ENCODE measurements at places on chromosomes 5 and 9.

DNA sequence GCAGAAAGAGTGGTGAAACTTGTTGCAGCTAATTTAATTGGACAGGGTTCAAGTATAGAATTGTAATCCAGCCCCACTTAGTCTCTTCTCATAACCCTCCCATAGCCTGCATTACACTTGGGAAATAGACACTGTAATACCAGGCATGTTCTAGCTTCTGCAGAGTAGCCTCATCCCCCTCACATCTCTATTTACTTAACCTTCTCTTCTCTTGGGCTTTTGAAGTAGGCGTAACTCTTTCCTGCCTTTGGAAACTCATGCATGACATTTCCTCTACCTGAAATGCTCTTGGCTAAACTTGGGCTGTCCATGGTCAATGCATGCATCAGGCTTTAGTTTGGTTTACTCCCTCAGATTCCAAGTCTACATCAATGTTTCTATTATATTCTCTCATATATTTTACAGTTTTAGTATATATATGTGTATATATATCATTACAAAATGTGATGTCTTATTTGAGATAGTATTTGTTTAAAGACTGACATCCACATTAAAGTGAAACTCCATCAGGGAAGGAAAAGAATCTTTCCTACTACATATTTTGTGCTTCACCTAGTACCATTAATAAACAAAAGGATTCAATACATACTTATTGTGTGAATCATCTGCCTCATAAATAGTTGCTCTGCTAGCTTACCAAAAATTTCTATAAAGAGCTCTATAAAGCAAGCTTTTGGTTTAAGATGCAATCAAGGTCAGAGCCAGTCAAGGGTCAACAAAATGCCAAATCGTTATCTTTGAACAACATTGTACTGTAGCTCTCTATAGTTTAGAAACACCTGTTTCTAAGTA is 1158.0 kb downstream of the MAT2B start:
- DNase-seq, result no peak

- DNase-seq, result no peak
These were observed 10.6 kb downstream of the TMEM250 start for GRCh38 chr9:136107953-136108647.

DNA sequence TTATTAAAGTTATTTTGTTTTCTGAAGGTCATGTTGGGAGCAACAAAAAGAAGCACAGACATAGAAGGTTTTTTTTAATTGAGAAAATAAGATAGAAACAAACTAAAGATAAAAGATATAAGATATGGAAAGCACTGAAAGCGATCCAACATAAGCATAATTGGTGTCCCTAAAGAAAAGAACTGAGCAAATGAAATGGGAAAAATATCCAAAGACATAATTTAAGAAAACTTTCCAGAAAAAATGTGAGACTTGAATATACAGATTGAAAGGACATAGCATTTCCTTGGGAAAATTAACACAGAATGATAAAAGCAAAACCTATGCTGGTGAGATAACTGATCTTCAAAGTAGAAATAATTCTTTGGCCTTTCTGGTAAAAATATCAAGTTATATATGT is 289.3 kb downstream of the KIAA0825 start:
- DNase-seq, result no peak

GRCh38 chr9:98101868-98102273 is 17.2 kb downstream of the TRIM14 start:
- peak; percentile 77 for DNase-seq

DNA sequence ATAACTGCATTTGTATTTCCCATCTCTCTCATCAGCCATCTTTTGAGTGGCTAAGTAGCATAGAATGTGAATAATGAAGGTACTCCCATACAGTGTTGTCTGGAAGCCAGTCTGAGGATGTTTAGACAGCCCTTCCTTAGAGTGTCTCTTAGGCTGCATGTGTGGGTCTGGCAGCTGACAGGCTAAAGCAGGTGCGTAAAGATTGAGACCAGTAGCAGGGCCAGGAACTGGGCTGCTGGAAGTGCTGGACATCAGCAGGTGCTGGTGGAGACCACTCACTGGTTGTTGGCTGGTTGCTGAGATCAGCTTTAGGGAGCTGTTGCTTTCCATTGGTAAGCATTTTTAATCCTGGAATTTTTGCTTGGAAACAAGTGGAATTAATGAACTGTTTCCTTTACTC is 197.5 kb downstream of the PCSK5 start:
- no peak for DNase-seq

DNA sequence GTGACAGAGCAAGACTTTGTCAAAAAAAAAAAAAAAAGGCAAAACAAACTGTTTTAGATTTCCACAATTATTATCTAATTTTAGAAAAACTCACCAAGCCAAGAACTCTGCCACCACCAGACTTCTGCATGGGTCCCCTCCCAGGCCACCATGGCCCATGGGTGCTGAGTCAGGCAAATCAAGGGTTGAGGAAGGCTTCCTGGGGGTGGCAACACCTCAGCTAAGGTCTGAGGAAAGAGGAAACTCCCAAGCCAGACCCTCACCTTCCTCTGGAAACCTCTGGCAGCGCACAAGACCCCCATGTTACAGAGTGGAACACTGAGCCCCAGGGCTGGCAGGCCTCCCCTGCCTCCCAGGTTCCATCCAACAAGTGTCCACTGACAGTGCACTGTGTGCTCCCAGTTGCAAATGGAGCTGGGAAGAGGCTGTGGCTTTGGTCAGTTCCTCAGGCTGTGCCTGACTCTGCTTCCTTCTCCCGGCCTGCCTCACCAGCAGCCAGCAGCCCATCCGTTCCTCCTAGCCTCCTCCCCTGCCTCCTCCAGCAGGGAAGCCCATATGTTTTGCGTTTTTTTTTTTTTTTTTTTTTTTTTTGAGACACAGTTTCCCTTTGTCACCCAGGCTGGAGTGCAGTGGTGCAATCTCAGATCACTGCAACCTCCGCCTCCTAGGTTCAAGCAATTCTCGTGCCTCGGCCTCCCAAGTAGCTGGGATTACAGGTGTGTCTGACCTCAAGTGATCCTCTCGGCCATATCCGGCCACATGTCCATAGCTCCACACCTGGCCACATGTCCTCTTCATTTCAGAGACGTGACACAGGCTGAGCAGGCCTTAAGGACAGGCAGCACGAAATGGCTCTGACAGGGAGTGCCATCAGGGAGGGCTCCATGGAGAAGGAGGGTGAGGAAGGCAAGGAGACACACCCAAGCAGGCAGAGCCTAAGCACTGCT is 3.5 kb upstream of the SUSD3 start:
- no peak for DNase-seq

DNA sequence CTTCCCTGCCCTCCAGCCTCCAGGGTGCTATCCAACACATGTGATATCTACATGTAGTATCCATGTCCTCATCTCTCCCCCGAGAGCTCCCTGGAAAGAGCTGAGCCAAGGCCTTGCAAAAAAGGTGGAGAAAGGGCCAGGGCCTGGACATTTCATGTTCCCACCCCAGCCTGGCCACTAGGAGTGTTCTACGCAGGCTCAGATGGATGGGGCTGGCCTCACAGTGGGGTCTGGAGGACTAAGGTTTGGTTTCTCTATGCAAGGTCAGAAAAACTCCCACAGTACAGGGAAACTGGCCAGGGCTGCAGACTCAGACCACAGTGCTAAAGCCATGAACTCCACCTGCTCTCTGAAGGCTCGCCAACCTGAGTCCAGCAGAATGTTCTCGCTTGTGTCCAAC is 1.5 kb upstream of the CSF2 start:
- DNase-seq, result no peak

DNA sequence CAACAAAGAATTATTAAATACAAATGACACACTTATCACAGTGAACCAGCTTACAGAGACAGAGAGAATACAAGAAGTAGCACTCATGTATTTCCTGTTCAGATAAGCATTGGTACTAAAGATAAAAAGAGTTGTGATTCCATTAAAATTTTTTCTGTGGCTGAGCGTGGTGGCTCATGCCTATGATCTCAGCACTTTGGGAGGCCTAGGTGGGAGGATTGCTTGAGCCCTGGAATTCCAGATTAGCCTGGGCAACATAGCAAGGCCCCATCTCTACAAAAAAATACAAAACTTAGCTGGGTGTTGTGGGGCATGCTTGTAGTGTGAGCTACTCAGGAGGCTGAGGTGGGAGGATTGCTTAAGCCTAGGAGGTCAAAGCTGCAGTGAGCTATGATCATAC is 32.9 kb downstream of the FCHO2 start:
- DNase-seq, result no peak

Data from effector CD4-positive, alpha-beta T cell (primary cell).